Caco-2 (cell line): ENCODE measurements at places on chromosomes 1 and 21. TPM values are rescaled to one million over a fixed set of nuclear protein-coding genes. Genes with fewer than 3 reads are reported as not detected.

Gene HLX
- 0.28 TPM in 1 of 2 replicates, not detected in the other for total RNA-seq

Gene HSPB7
- not detected in 2 replicates for total RNA-seq

Gene LPAR3
- not detected in 2 replicates for total RNA-seq

Gene TMOD4
- 0.84 and 1.3 TPM in 2 replicates for total RNA-seq

Gene EPHB2
- 30.1 and 31.5 TPM in 2 replicates for total RNA-seq

Gene GBP7
- total RNA-seq, result not detected in 2 replicates

Gene MARK1
- total RNA-seq, result 0.05 and 0.14 TPM in 2 replicates

- no peak overlapping the region for H3K4me3 ChIP-seq
- H3K27me3 ChIP-seq, result no peaks in the 10 kb centered on the region
- peak; percentile 20 for DNase-seq
- peaks cover 23% of the 10 kb centered on the region for H3K4me1 ChIP-seq
- no peaks in the 10 kb centered on the region for H3K36me3 ChIP-seq
Measured at GRCh38 chr1:31712630-31713029, 8.8 kb upstream of the COL16A1 start.

GRCh38 chr1:201053155-201053860 lies 29.8 kb upstream of the KIF21B start:
- no peaks in the 10 kb centered on the region for H3K27me3 ChIP-seq
- no peaks in the 10 kb centered on the region for H3K36me3 ChIP-seq
- no peaks in the 10 kb centered on the region for H3K4me1 ChIP-seq
- no peak overlapping the region for H3K4me3 ChIP-seq
- no peak for DNase-seq

GRCh38 chr21:28900481-28900880 lies 92.2 kb downstream of the LTN1 start:
- no peaks in the 10 kb centered on the region for H3K4me1 ChIP-seq
- no peak for DNase-seq
- H3K4me3 ChIP-seq, result no peak overlapping the region
- H3K27me3 ChIP-seq, result no peaks in the 10 kb centered on the region
- H3K27ac ChIP-seq, result no peak overlapping the region

DNA sequence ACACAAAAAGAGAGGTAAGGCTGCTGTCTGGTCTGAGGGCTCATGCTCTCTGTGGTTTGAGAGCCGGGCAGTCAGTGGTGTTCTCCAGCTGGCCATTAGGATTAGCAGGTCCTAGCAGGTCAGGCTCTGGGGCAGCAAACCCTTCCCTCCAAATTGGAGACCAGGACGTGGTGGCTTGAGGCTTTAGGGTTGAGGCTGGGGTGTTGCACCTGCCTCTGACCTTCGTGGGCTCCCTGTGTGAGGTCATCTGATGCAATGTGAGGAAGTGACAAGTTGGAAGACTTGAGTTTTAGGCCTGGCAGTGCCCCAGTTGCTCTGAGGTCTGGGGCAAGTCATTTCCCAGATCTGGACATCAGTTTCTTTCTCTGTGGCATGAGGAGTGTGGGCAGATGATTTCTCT lies 24.4 kb downstream of the SZRD1 start:
- H3K36me3 ChIP-seq, result no peaks in the 10 kb centered on the region; the same call in 1 of the 2 replicates
- no peaks in the 10 kb centered on the region for H3K27me3 ChIP-seq
- H3K4me1 ChIP-seq, result no peaks in the 10 kb centered on the region
- no peak for DNase-seq

DNA sequence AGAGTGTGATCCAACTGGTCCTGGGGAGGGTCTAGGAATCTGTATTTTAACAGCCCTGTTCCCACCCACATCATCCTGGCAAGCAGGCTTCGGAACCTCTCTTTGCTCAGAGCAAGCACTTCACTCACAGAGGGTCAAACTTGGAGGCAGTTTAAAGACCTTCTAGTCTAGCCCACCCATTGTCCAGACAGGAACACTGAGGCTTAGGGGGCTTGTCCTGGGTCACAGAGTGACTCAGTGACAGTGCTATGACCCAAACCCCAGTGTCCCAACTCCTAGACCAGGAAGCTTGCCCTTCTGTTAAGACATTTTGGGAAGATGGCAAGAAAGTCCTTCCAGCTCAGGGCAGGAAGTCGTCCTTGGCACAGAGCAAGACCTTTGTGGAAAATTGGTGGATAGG lies 36.5 kb downstream of the FBXO2 start:
- no peaks in the 10 kb centered on the region for H3K36me3 ChIP-seq
- H3K27ac ChIP-seq, result no peak overlapping the region
- no peak overlapping the region for H3K4me3 ChIP-seq
- H3K4me1 ChIP-seq, result no peaks in the 10 kb centered on the region
- no peak for DNase-seq

GRCh38 chr1:17045150-17045549 lies 8.7 kb downstream of the SDHB start:
- no peak for DNase-seq
- H3K27ac ChIP-seq, result no peak overlapping the region
- H3K36me3 ChIP-seq, result peaks cover 4% of the 10 kb centered on the region; the same call in 1 of the 2 replicates
- no peaks in the 10 kb centered on the region for H3K27me3 ChIP-seq

- H3K4me3 ChIP-seq, result no peak overlapping the region
- DNase-seq, result no peak
- no peaks in the 10 kb centered on the region for H3K27me3 ChIP-seq
- no peak overlapping the region for H3K27ac ChIP-seq
- no peaks in the 10 kb centered on the region for H3K36me3 ChIP-seq
Measured at GRCh38 chr1:225258811-225259210, 169.0 kb downstream of the LBR start.

- H3K4me3 ChIP-seq, result no peak overlapping the region
- no peaks in the 10 kb centered on the region for H3K27me3 ChIP-seq
- H3K4me1 ChIP-seq, result 0 out of 2 replicates have a peak, but pooled peaks cover 8% of the 10 kb centered on the region
- no peak overlapping the region for H3K27ac ChIP-seq
Measured at GRCh38 chr1:221775206-221775605, 33.3 kb upstream of the DUSP10 start.

GRCh38 chr1:46070164-46070814 lies 62.1 kb downstream of the PIK3R3 start:
- H3K27me3 ChIP-seq, result no peaks in the 10 kb centered on the region
- no peak overlapping the region for H3K27ac ChIP-seq
- DNase-seq, result no peak
- no peaks in the 10 kb centered on the region for H3K36me3 ChIP-seq
- no peaks in the 10 kb centered on the region for H3K4me1 ChIP-seq

- no peaks in the 10 kb centered on the region for H3K27me3 ChIP-seq
- no peaks in the 10 kb centered on the region for H3K4me1 ChIP-seq
- H3K36me3 ChIP-seq, result no peaks in the 10 kb centered on the region
Measured at GRCh38 chr1:232226197-232226712, 403.7 kb downstream of the SIPA1L2 start.

- H3K36me3 ChIP-seq, result no peaks in the 10 kb centered on the region
- no peak for DNase-seq
- no peaks in the 10 kb centered on the region for H3K27me3 ChIP-seq
- H3K27ac ChIP-seq, result no peak overlapping the region
- H3K4me1 ChIP-seq, result peaks cover 16% of the 10 kb centered on the region; the same call in 1 of the 2 replicates
Measured at GRCh38 chr1:182633657-182634281, 29.6 kb upstream of the RGS16 start.

DNA sequence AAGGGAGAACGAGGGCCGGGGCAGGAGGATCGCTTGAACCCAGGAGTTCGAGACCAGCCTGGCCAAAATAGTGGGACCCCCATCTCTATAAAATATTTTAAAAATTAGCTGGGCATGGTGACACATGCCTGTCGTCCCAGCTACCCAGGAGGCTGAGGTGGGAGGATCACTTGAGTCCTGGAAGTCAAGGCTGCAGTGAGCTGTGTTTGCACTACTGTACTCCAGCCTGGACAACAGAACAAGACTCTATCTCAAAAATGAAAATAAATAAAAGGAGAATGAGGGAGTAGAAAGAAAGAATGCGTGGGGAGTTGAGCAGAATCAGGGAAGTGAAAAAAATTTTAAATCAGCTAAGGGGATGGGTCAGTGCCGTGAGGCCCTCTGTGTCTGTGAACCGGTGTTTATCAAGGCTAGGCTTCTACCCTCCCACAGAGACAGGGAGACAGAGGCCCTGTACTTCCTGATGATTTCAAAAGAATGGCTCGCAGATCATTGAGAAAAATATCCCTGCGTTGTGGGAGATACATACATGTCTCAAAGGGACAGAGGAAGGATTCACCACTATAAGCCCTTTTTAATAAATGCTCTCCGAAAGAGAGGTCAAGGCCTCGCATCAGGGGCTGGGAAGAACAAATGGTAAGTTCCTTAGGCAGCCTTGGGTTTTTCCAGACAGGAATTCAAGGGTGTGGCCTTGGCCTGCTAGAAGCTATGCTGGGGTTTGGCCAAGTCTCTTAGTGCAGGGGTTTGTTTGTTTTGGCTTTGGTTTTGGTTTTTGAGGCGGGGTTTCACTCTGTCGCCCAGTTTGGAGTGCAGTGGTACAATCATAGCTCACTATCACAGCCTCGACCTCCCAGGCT lies 20.7 kb downstream of the IL10RB start:
- peak overlapping the region; percentile 50 for H3K27ac ChIP-seq
- H3K4me1 ChIP-seq, result peaks cover 13% of the 10 kb centered on the region
- H3K36me3 ChIP-seq, result no peaks in the 10 kb centered on the region
- H3K27me3 ChIP-seq, result no peaks in the 10 kb centered on the region
- no peak overlapping the region for H3K4me3 ChIP-seq
- no peak for DNase-seq

GRCh38 chr1:82195245-82195644 lies 394.5 kb downstream of the ADGRL2 start:
- no peak for DNase-seq
- no peaks in the 10 kb centered on the region for H3K27me3 ChIP-seq
- no peak overlapping the region for H3K27ac ChIP-seq
- H3K4me3 ChIP-seq, result no peak overlapping the region
- H3K36me3 ChIP-seq, result no peaks in the 10 kb centered on the region

GRCh38 chr1:17027900-17028299 lies 16.2 kb upstream of the ATP13A2 start:
- H3K4me3 ChIP-seq, result no peak overlapping the region
- H3K27ac ChIP-seq, result no peak overlapping the region
- no peak for DNase-seq
- no peaks in the 10 kb centered on the region for H3K27me3 ChIP-seq
- no peaks in the 10 kb centered on the region for H3K4me1 ChIP-seq
- H3K36me3 ChIP-seq, result 0 out of 2 replicates have a peak, but pooled peaks cover 1% of the 10 kb centered on the region

DNA sequence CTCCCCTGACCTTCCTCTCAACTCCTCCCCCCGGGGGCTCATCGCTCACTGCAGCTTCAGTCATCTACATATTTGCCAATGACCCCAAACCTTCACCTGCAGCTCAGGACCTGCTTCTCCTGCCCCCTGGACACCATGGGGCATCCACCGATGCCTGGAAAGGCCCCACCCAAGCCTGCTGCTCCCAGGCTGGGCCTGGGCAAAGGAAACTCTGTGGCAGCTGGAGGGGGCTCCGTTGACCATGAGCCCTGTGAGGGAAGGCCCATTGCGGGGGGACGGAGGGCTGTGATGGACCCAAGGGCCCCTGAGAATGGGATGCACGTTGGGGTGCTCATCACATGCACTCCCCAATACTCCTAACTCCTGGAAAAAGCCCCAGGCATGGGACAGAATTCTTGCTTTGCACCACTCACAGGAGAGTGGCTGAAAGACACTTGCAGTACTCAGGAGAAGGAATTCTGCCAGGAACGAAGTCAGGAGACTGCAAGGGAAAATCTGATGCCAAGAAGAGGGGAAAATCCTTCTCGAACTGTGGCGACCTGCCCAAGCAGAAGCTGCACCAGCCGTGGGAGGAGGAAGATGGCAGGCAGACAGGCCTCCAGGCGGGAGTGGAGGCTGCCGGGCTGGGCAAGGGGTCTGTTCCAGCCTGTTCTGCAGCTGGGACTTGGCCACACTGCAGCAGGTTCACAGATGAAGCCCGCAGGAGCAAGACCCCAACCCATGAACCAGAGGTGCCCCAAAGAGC lies 18.4 kb downstream of the MATN1 start:
- no peaks in the 10 kb centered on the region for H3K4me1 ChIP-seq
- H3K27me3 ChIP-seq, result no peaks in the 10 kb centered on the region
- no peak overlapping the region for H3K27ac ChIP-seq
- no peak overlapping the region for H3K4me3 ChIP-seq
- DNase-seq, result no peak

DNA sequence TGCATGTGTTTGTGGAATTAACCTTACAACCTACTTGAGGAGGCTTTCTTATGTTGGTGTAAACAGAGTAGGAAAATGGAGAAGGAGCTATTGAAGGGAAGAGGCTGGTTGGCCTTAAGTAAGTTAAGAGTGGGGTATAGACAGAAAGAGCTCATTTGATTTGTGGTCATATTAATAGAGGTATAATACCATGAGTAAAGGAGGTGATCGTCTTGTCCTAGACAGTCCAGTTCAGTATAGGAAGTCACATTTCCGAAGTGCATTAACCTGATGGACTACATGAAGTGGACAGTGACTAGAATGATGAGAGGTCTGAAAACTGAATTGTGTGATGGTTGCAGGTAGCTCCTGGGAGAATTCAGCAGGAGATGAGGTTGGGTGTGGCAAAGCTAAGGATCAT lies 215.4 kb upstream of the ZC3H12A start:
- no peaks in the 10 kb centered on the region for H3K4me1 ChIP-seq
- H3K27me3 ChIP-seq, result no peaks in the 10 kb centered on the region
- no peak overlapping the region for H3K4me3 ChIP-seq
- no peak for DNase-seq
- no peaks in the 10 kb centered on the region for H3K36me3 ChIP-seq

DNA sequence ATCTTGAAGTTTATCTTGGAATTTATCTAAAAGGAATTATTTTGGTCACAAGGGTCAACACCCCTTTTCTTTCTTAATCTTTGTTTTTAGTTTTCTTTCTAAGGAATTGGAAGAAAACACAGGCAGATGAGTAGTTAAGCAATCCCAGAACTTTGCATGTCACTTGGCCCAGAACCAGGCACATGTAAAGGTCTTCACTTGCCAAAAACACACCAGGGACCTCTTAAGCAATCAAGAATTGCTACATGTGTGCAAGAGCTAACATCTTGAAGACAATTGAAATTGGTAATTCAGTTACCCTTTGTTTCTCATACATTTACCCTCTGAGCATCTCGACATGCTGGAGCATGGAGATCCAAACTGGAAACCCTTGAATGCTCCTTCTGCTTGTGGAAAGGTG lies 114.2 kb downstream of the ZC3H11B start:
- no peak for DNase-seq
- no peaks in the 10 kb centered on the region for H3K27me3 ChIP-seq
- no peak overlapping the region for H3K4me3 ChIP-seq

DNA sequence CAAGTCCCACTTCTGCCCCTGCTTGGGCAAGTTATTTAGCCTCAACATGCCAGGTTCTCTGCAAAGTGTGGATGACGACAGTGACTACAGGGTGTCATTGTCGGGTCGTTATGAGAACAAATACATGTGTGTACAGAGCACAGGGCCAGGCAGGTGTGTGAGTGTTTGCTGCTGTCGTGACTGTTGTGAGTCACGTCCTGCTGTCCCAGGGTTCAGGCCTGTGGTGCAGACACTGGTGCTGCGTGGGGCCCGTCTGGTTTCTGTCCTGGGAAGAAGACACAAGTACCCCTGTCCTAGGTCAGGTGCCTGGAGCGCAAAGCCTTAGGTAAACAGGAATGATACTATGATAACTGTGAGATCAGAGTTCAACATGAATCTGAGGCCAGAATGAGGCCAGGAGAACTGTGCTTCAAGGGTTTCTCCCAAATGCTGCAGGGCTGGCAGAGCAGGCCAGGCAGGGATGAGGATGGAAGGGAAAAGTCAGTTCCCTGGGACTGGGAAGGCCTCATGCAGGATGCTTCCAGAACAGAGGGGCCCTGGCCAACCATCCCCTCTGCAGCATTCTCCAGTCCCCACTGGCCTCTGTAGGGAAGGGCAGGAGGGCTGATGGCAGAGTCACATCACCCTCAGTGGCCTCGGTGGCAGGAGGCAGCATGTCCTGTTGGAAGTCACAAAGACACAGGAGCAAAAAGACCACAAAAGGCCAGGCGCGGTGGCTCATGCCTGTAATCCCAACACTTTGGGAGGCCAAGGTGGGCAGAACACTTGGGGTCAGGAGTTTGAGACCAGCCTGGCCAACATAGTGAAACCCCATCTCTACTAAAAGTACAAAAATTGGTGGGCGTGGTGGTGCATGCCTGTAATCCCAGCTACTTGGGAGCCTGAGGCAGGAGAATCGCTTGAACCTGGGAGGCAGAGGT lies 15.7 kb downstream of the GPR157 start:
- no peak overlapping the region for H3K4me3 ChIP-seq
- peaks cover 4% of the 10 kb centered on the region; the same call in 1 of the 2 replicates for H3K36me3 ChIP-seq
- no peaks in the 10 kb centered on the region for H3K27me3 ChIP-seq
- peak overlapping the region; percentile 91 for H3K27ac ChIP-seq
